ENCODE measurements at places on chromosomes 7 and 10.

DNA sequence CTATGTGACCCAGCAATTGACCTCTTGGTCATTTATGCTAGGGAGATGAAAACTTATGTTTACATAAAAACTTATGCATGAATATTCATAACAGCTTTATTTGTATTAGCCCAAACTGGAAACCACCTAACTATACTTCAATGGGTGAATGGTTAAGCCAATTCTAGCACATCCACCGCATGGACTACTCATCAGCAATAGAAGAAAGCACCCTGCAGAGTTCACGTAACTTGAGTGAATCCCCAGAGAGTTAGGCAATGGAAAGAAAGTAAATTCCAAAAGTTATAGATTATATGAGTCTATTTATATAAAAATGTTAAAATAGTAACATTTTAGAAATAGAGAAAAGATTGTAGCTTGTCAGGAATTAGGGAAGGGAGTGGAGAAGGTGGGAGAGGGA lies 60.2 kb upstream of the NRG3 start:
- DNase-seq, result no peak

GRCh38 chr7:100835903-100836811 lies 8.8 kb upstream of the EPHB4 start:
- DNase-seq, result no peak

- no peak for DNase-seq
These were observed 333 bp upstream of the DDC start for GRCh38 chr7:50565559-50565916.

GRCh38 chr7:140060243-140060630 lies 2.5 kb downstream of the PARP12 start:
- DNase-seq, result no peak

DNA sequence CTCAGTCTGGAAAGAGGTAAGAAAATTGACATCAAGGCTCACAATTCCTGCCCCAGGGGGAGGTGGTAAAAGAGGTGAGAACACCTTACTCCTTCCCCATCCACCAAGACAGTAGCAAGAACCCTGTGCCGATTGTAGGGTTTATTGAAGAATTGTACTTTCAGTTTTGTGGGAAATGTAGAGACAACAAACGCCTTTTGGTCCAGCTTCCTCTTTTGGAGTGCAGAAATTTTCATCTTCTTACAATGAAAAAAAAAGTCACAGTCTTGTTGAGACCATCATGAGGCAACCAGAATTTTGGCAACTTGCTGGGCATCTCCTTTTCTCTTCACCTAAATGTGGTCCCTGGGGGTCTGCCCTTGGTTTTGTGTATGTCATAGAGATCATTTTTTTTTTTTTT lies 217.7 kb downstream of the TMEM178B start:
- DNase-seq, result no peak

DNA sequence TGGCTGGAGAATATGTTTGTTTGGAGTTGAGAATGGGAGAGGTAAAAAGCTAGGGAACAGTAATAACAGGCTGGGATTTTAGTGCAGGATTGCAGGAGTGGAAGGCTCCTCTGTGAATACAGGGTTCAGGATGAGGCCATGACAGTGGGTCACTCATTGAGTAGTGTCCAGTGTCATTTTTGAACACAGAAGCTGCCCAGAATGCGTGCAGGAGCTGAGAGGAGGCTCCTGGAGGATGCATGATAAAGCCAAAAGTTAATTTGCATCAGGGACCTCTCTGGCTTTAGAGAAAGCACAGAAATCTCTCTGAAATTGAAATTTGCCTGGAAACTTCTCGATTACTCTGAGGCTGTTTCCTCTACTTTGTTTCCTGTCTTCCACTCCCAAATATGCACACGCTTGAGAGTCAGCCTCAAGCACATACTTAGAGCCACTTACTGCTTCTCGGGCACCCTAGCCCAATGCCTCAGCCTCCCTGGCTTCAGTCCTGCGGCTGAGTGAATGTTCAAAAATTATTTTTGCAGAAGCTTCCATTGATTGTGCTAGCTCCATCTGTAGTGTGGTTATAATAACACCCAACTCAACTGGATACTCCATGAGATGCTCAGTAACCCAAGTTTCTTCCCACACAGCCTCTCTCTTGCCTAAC lies 1.8 kb upstream of the GALNT17 start:
- no peak for DNase-seq

GRCh38 chr7:138903859-138904435 lies 77.2 kb downstream of the KIAA1549 start:
- DNase-seq, result no peak

- DNase-seq, result no peak
These were observed 12.0 kb downstream of the DRGX start for GRCh38 chr10:49383853-49384252.

GRCh38 chr10:28533571-28534304 lies 820 bp downstream of the WAC start:
- DNase-seq, result peak; percentile 18

DNA sequence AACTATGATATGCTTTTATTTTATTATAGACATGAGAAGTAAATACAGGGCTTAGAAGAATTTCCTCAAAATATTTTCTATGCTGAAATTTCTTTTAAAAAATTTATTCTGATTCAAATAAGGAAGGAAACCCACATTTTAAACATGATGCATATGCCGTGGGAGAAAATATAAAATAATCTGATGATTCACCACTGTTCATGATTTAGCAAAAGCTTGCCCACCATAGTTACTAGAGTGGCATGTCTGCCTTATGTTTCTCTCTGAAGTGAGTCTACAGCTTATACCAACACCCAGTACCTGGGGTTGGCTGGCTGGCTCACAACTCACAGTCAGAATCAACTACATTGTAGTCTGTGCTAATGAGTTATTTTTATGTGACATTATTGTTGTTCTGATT lies 102.0 kb downstream of the GNAI1 start:
- DNase-seq, result no peak

DNA sequence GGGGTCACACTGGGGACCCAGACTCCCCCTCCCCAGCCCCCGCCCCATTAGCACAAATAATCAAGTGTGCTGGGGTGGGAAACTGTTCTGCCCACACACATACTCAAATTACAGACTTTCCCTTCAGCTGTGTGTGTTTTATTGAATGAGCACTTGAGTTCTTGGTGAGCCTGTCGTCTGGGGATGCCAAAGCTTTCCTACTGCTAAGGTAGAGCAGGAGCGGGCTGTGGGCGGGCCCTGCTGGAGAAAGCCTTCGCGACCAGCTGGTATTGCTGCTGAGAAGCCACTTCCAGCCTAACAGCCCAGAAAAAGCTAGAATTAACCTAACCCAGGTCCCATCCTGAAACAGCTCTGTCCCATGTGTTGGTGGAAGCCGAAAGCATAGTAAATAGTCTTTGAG lies 87.0 kb upstream of the KMT2E start:
- DNase-seq, result no peak

GRCh38 chr10:80172896-80173295 lies 32.4 kb downstream of the ANXA11 start:
- no peak for DNase-seq

DNA sequence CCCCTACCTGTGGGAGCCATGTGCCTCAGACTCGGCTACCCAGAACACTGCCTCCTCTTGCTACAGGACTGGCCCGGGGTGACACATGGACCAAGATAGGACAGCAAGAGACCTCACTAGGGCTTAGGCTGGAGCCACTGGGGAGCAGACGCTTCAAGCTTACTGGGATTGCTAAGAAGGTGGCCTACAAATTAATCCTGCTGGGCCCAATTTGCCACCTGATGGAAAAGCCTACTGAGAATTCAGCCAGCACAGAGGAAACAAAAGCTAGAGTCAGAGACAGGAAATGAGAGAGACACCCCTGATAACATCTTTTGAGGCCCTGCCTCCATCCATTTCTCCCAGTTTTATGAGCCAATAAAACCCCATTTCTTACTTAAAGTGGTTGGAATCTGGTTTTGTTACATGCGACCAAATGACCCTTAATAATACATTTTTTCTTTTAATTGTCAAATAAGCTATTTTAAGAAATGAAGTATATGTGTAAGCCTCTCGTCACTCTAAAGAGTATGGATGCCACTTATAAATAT lies 282.1 kb downstream of the CXCL12 start:
- no peak for DNase-seq

GRCh38 chr10:126110489-126111180 lies 214.3 kb downstream of the FANK1 start:
- no peak for DNase-seq

- DNase-seq, result no peak
These were observed 20.4 kb downstream of the PPA1 start for GRCh38 chr10:70212879-70213278.

- DNase-seq, result no peak
These were observed 78.0 kb downstream of the SAMD9 start for GRCh38 chr7:93039786-93040185.

GRCh38 chr7:129210256-129210988 lies 14.4 kb upstream of the AHCYL2 start:
- peak; percentile 58 for DNase-seq

DNA sequence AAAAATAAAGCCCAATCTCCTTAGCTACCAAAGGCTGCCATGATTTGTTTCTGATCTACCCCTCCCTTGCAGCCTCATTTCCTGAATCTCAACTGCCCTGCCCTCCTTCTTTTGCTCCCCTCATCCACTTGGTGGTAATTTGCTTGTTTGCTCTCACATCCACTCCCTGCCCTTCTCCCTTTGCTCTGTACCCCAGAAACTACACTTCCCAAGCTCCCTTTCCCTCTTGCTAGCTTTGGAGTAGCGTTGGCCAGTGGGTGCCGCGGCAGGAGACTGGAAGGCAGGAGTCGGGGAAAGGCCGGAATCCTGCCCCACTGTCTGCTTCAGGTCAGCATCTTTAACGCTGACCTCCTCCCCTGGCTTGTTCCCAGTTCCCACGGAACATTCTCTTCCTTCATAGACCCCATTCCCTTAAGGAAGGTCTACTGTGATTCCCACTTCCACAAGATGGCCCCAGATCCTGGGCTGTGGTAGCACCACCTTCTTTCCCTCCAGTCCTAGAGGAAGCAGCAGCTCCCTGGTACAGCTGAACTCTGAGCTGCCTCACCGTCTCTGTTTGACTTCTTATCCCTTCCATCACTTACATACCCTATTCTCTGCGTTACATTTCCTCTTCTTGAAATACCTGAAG lies 79.1 kb downstream of the PIK3CG start:
- no peak for DNase-seq

- peak; percentile 31 for DNase-seq
These were observed 25.3 kb downstream of the CCDC6 start for GRCh38 chr10:59880971-59881510.

- DNase-seq, result no peak
These were observed 63.3 kb upstream of the PAPSS2 start for GRCh38 chr10:87596351-87596750.

- no peak for DNase-seq
These were observed 452.8 kb downstream of the SDK1 start for GRCh38 chr7:3753868-3754267.

- DNase-seq, result no peak
These were observed 56.4 kb upstream of the GNAI1 start for GRCh38 chr7:80078159-80078731.

- DNase-seq, result no peak
These were observed 97.5 kb upstream of the OIT3 start for GRCh38 chr10:72796042-72796441.

GRCh38 chr10:68082872-68083271 lies 7.8 kb upstream of the HERC4 start:
- DNase-seq, result no peak

- DNase-seq, result no peak
These were observed 363.6 kb downstream of the DNAJB6 start for GRCh38 chr7:157700231-157701005.

DNA sequence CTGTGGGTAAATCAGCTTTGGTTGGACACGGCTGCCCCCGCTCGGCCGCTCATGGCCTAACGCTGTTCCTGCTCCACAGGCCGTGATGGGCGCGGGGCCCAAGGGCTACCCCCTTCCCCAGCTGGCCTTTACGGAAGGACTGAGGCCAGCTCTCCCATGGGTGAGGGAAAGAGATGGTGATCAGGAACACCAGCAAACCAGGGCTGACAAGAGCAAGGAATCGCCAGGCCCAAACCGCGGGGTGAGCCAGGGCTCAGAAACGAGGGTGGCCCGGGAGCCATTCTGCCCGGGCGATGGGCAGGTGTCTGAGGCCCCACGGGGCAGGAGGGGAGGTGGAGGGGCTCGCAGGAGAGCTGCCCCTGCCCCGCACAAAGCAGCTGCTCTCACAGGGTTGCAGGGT lies 26.6 kb downstream of the GPER1 start:
- DNase-seq, result no peak

- no peak for DNase-seq
These were observed 72.5 kb downstream of the PRTFDC1 start for GRCh38 chr10:24879861-24880260.

DNA sequence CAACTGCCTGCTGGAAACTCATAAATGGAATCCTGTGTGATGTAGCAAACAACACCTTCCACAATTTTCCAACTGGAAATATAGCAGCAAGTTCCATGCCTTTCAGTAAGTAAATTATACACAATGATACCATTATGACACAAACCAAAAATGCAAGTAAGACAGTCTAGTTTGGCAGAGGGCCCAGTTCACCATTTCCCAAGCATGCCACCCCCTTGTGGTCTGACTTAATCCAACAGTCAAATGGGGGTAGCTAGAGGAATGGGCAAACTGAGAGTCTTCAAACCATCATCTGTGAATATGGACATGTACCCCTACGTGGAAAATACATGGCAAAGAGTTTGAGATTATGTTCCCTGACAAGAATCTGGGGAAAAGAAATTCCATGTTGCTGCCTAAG lies 137.6 kb upstream of the VWC2 start:
- DNase-seq, result no peak

DNA sequence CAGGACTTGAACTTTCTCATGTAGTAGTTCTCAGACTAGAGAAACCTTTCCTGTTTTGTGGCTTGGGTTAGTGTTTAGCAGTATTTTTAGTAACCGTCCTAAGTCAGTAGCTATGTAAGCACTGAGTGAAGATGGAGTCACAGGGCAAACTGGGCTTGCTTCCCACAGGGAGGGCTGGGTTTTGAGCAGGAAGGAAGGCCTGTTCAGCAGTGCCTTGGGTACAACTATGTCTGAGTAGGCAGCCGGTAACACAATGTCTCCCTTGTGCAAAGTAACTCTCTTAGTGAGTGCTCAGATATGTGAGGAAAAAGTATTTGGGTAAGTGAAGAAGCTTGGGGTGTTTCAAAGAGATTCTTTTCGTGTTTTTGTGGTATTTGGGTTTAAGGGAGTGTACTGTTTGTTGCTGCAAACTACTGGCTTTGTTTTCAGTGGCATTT lies 96.4 kb downstream of the CCSER2 start:
- DNase-seq, result no peak

DNA sequence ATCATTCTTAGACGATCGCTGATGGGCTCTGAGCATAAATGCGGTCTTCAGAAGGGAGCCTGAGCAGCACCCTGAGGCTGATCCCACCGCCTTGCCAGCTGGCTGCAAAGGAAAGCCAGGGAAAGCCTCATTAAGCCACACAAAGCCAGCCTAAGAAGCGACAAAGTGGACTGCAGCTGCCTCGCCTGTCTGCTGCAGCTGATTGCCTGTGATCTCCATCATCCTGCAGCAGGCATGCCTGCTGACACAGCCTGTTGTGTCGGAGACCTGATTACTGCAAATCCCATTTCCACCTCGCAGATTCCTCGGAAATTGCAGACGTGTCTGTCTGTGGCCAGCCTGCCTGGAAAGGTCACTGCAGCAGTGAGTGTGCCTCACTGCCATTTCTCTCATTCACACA lies 1087.0 kb upstream of the AUTS2 start:
- no peak for DNase-seq

GRCh38 chr7:152871678-152872060 lies 112.1 kb downstream of the ACTR3B start:
- no peak for DNase-seq

Measured in stimulated activated CD4-positive, alpha-beta T cell treated with anti-CD3 and anti-CD28 coated beads, TNF-alpha, amount 100 ng/mL, for 1 hour (primary cell).